ENCODE measurements at places on chromosomes 5 and 9. TPM values are rescaled to one million over a fixed set of nuclear protein-coding genes. Genes with fewer than 3 reads are reported as not detected.

DNA sequence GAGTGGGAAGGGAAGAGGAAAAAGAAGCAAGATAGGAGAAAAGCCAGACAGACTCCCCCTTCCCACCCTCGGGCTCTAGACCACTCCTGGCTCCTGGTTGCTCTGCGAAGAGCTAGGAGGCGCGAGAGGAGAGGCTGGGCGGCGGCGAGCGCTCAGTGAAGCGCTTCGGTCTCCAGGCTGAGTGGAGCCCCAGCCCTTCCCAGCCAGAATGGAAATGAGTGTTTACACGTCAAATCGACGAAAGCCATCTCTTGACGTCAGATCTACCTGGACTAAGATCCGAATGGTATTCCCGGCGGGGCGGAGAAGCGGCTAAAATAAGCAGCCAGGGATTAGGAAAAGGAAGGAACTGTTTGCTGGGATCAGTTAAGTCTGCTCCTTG lies at the start of gene PCSK1:
PCSK1 (minus strand) TSS at position 183 of the 382 bp plus-strand sequence. CDS start 206 bp downstream, outside the sequence.
- peak; percentile 64 for DNase-seq

The GPBP1 gene
- total RNA-seq = 121 TPM

DNA sequence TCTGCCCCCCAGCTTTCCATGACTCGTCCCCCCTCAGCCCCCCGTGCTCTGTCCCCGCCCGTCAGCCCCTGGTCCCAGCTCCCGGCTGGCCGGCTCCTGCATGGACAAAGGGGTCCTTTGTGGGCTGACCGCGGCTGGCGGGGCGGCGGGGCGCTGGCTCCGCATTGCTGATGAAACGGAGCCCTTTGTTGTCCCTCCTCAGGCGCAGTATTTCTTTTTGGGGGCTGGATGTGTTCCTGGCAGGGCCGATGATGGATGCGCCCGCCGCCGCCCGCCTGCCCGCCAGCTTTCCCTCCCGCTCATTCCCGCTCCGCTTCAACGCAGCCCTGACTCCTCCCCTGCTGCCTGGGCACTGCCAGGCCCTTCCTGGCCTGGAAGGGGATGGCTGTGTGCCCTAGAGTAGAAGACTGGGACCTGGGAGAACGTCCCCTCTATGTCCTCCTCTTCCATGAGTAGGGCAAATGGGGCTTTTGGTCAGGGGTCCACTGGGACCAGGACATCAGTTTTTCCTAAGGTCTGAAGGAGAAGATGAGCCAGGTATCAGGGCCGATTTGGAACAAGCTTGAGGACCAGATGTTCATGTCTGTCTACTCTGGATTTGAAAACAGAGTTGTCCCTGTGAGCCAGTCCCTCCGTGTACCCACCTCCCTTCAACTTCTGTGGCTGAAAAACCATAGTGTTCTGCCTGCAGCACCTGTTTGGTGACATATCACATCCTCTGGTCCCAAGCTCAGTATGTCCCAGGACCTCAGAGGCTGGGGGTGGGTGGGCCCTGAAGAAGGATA lies 29.0 kb downstream of the CXXC5 start:
- DNase-seq = no peak

The CMBL gene
- total RNA-seq = 23.3 TPM

The NR4A3 gene
- total RNA-seq = 0.17 TPM

GRCh38 chr9:71620746-71621145 lies 147.6 kb downstream of the CEMIP2 start:
- DNase-seq = no peak

GRCh38 chr9:109859447-109859846 lies 79.4 kb downstream of the PALM2AKAP2 start:
- no peak for DNase-seq

GRCh38 chr9:110949081-110949480 lies 89.2 kb downstream of the LPAR1 start:
- DNase-seq = no peak

The HSPA5 gene
- 259 TPM for total RNA-seq

The KCNV2 gene
- total RNA-seq = not detected

DNA sequence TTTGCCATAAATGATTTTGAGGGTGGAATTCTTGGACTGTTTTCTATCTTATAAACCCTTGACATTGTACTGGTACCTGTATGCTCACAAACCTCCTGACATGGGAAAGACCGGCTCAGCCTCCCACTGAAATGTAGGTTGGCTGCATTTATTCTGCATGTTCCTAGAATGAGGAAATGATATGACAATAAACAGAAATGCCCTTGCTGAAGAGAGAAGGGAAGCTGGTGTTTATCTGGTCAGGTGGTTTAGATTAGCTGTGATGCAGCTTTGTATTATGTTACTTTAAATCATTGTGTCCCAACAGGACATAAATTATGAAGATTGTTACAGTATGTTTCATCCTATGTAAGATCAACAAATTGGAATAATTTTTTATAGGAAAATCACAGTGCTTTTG lies 23.1 kb upstream of the CATSPER3 start:
- DNase-seq = no peak

The PCDH1 gene
- total RNA-seq = 183 TPM

DNA sequence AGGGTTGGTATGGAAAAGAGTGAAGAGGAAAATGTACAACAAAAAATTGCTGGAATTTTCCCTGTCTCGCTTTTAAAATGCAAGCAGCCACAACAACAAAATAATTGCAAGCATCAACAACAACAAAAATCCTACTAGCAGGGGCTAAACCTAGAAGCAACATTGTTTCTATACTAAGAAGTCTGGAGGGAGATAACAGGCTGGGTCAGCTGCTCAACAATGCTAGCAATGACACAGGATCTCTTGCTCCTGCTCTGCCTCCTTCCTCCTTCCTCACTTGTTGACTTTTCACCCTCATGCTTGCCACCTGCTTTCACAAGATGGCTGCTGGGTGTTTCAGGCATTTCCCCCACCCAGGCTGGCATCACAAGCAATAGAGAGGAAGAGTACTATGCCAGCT lies 7.6 kb upstream of the AOPEP start:
- DNase-seq = no peak

GRCh38 chr5:132469380-132470009 lies 21.1 kb downstream of the IRF1 start:
- DNase-seq = no peak

GRCh38 chr5:72020161-72020983 lies 86.9 kb upstream of the MAP1B start:
- no peak for DNase-seq

The DOK3 gene
- total RNA-seq = 11.1 TPM

DNA sequence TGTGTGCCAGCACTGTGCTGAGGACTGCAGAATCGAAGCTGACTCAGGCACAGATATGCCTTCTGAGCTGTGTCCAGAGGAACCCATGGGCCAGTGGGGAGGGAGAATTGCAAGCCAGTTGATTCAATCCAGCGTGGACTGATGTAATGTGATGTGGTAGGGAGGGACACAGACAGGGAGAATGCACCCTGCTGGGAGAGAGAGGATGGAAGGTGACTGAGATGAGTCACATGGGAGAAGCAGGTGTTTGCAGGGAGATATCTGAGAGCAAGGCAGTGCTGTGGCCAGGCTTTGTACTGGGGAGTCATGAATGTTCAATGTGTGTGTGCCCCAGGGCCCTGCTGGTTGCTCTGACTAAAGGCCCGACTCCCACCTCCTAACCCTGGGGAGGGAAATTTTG lies 75.7 kb downstream of the IRX1 start:
- DNase-seq = no peak

DNA sequence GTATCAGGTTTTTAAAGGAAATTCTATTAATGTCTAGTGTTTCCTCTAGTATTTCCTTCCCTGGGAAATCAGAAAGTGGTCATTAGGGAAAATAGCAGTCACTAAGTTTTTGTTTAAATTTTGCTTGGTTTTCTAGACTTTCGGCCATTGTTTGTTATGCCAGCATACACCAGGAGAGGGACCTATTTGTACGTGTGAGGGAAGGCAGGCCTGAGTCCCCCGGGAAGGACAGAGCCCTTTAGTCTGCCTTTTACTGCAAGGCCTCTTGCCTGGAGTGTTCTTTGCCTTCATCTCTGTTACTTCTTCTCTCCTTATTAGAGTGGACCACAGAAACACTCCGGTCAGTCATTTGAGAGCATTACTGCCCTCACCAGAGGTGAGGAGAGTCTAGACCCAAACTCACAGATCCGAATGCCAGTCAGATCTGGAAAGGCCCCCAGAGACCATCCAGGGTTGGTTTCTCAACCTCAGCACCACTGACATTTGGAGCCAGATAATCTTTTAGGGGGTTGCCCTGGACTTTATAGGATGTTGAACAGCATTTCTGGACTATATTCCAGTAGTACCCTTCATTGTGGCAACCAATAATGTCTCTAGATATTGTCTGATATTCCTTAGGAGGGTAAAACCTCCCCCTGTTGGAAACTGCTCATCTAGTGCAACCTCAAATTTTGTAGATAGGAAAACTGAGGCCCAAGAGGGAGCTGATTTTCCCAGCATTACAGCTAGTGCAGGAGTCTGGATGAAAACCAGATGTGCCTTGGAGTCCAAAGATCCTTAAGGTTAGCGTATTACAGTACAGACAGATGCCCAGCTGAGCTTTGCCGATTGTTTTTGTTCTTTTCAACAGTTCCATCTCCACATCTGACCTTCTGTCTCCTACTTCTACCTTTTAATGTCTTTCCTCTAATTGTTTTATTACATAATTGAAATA lies 93.0 kb upstream of the NIPAL4 start:
- DNase-seq = peak; percentile 71

DNA sequence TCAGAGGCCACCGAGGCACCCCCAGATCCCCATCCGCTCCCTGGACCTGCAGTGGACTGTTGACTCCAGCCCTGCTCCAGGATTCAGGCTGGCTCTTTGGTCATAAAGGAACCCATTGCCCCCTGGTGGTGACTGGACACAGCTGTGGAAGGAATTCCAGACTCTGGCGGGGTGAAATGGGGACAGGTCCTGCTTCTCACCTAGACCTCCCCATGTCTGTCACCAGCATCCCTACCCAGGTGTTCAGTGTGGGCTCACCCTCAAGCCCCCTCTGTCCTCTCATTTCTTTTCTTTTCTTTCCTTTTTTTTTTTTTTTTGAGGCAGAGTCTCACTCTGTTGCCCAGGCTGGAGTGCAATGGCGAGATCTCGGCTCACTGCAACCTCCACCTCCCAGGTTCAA lies 25.5 kb upstream of the STXBP1 start:
- peak; percentile 97 for DNase-seq

GRCh38 chr9:2243666-2244555 lies 228.8 kb downstream of the SMARCA2 start:
- DNase-seq = no peak

The NSA2 gene
- 115 TPM for total RNA-seq

DNA sequence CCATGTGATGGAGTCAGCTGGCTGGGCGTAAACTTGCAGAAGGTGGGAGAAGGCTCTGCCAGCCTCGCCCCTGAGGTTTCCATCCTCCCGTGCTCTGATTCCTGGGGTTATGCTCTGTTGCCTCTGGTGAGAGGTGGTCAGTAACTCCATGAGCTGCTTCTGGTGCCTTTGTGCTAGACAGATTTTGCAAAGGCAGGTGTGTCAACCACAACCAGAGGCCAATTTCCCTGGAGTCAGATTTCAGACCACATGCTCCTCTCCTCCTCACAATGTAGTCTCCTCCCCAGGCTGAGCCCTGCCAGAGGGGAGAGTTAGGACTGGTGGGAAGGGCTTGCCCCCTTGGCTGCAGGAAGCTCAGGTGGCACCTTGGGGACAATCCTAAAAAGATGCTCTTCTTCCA lies 38.8 kb upstream of the TENT4A start:
- DNase-seq = no peak

The CCNJL gene
- total RNA-seq = 29.2 TPM

DNA sequence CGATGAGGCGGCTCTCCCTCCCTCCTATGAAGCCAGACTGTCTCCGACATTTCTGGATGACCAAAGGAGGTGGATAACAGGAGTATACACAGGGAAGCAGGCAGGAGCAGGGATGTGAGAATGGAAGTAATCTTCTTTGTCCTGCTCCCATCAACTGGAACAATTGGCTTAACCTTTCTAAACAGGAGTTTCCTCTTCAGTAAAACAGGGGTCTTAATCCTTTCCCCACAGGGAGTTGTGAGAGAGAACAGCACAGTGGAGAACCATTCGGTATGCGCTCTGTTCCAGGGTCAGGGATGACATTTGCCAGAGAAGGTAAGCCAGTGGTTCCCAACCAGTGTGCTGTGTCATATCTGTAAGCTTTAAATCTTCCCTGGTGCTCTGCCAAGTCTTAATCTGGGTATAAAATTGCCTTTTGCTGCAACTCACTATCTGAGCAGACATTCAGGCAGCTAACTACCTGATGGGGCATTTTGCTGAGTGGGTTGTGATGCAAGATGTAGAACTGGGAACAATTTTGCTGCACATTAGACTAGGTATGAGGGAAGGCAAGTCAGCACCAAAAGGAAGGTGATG lies 294.8 kb upstream of the KIF2A start:
- peak; percentile 3 for DNase-seq

The MLANA gene
- not detected for total RNA-seq

GRCh38 chr5:138676556-138677193 lies 76.5 kb upstream of the CTNNA1 start:
- DNase-seq = no peak

DNA sequence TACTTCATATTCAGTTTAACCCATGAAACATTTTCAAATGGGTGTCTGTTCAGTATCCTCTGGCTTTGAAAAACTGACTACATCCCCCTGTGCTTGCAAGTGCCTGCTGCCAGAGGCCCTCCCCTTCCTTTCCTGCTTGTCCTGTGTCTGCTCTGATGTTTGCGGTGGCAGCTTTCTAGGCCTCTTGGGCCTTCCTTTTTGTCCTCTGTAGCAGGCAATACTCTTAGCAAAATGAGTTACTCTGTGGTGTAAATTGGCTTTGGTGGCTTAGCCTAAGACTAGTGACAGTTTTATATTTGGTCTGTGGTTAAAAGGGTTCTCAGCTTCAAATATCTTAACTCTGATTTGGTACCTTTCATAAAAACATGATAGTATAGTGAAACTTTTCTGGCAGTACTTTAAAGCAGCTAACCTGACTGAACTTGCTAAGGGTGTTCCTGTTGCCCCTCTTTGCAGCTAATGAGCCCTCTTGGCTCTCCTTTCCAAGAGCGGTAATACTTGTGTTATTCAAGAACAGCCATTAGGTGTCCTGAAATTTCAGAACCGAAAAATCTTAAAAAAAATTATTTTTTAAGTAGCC lies 76.6 kb downstream of the GOLM1 start:
- no peak for DNase-seq

DNA sequence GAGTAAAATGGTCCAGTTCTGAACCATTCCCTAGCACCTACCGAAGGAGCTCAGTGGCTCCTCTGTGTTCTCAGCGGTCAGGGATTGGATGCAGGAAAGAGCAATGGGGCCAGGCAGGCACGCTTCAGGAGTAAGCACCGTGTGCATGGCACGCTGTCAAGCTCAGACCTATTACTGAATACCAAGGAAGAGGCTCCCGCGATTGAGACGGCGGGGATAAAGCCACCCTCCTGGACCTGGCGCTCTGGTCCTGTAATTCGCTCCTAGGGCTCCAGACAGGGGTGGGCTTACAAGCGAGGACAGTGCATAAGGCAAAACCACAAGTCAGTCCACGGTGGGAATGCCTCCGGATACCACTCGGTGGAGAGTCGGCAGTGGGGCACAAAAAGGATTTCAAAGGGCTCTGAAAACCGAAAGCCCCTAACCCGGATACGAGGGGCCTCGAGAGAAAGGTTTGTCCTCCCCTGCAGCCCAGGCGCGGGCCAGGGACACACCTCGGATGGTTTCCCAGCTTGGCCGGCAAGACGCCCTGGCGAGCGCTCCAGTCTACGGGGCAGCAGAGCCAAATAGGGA lies 988 bp downstream of the OXCT1 start:
- peak; percentile 45 for DNase-seq
